Fibroblast of skin of left quadriceps (primary cell): ENCODE measurements at places on chromosomes 6 and 20.

DNA sequence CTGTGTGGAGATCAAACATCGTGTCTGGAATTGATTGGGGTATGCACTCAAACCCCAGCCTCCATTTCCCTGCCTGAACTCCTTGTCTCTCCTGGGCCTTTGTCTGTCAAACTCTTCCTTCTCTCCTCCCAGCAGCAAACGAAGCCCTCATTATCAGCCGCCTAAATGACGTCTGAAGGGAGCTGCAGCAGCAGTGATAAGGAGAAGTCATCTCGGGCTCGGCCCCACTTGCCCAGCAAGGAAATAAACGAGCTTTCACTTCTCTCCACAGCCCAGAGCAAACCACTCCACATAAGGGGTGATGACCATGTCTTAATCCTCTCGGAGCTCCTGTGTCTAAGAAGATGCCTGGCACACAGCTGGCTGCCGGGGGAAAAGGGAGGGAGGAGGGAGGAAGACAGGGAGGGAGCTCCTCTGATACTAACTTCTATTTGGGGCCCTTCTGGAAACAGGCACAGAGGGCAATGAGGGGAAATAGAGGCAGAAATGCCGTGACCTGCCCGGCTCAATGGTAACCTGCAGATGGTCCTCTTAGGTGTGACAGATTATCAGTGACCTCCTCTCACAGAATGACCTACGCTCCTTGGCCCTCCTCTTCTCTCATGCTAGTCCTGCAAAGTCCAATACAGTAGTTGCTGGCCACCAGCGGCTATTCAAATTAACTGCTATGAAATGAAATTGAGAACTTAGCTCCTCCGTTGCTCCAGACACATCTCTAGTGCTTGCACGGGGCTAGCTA, 100.4 kb downstream of the PXDC1 start:
- DNase-seq, result no peak

DNA sequence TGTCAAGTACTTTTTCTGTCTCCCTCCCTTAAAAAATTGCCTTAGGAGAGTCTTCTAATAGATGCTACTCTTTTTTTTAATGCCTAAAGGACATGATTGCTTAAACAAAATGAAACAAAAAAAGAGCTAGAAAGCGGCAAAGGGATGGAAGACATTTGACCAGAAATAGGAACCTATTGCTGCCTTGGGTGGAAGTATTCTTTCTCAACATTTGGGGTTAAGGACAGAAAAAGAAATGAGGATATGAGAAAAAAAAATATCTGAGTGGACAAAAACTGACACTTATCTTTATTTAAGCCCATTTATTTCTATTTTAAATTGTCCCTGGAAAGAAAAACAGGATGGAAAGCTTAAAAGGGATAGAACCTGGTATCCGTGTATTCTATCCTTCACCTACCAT, 664.9 kb upstream of the CITED2 start:
- DNase-seq, result no peak

- DNase-seq, result no peak
Measured at GRCh38 chr6:18350271-18350670, 36.9 kb upstream of the RNF144B start.

- no peak for DNase-seq
Measured at GRCh38 chr6:136546331-136546730, 3.9 kb downstream of the MAP7 start.

DNA sequence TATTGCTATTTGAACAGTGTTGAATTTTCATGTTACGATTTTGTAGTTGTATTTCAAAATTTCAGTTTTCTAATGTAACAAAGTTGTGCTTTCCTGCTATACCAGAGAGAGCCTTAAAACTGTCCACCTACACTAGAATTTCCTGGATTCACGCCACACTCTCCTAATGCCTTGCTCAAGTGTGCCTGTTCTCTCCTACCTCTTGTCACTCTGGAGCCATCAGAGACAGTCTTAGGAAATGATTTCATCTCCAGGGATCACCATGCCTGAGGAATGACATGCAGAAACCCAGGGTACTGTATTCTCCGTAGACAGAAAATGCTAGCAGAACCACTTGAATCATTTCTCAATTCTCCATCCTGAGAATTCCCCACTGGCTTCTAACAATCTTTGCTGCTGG, 667.6 kb downstream of the KIF16B start:
- DNase-seq, result no peak

- DNase-seq, result no peak
Measured at GRCh38 chr6:25700761-25701160, 48.7 kb downstream of the SCGN start.

GRCh38 chr6:52661551-52661950, 9.4 kb upstream of the TMEM14A start:
- DNase-seq, result no peak

GRCh38 chr6:43278524-43279078, 19.5 kb upstream of the SLC22A7 start:
- no peak for DNase-seq

GRCh38 chr20:16476032-16476431, 97.2 kb downstream of the KIF16B start:
- peak; percentile 32 for DNase-seq

- no peak for DNase-seq
Measured at GRCh38 chr6:32718879-32719278, 22.3 kb upstream of the HLA-DQA2 start.

GRCh38 chr6:150979826-150980350, 114.4 kb downstream of the MTHFD1L start:
- DNase-seq, result no peak

- DNase-seq, result no peak
Measured at GRCh38 chr6:149961728-149962425, 1.9 kb upstream of the ULBP1 start.

DNA sequence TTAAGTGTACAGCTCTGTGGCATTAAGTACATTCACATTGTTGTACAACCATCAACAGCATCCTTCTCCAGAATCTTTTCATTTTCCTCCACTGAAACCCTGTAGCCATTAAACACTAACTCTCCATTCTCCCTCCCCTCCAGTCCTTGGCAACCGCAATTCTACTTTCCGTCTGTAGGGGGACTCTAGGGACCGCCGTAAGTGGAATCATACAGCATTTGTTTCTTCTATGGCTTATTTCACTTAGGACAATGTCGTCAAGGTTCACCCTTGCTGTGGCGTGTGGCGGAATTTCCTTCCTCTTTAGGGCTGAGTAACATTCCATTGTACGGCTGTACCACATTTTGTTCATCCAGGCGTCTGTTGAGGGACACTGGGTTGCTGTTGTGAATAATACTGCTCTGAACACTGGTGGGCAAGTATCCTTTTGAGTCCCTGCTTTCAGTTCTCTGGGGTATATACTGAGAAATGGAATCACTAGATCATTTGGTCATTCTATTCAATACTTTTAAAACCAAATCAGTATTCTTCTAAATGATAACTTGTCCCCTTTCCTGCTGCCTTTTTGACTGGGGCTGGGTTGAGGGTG, 50.7 kb downstream of the PPP1R3G start:
- DNase-seq, result no peak

GRCh38 chr6:68638230-68638900, 3.3 kb downstream of the ADGRB3 start:
- no peak for DNase-seq

DNA sequence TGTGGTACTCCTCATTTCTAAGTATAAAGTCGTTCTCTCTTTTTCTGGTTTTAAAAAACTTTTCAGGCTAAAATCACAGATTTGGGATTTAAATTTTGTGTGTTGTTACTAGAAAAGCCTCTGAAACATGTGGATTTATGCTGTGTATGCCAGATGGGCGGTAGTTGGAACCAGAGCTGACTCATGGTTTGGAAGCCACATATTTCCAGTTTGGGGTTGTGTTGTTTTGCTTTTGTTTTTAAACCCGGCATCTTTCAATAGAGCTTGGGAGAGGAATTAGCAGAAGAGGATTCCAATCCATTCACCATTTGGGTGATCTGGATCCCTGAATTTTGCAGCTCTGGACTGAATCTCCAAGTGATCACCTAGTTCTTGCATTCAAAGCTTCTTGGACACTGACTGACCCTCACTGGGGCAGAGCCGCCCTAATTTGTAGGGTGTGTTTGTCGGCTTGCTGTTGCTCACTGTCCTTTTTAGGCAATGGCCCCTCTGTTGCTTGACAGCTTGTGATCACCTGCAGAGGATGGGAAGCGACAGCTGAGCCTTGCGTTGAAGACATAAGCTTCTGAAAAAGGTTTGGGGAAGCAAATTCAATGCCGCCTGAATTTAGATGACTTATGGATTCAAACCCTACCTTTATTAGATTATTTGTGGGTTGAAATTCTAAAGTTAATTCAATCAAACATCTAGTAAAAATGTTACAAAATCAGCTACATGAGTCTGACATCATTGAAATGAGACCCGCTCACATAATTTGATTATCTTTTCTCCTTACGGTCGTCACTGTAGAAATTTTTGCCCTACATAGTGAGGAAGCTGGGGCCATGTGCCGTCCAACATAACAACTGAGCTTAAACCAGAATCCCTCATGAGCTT, 79.9 kb upstream of the CD83 start:
- peak; percentile 55 for DNase-seq

GRCh38 chr20:63394069-63394919, 33.1 kb upstream of the CHRNA4 start:
- DNase-seq, result no peak

GRCh38 chr6:56292505-56293181, 45.3 kb upstream of the COL21A1 start:
- no peak for DNase-seq

DNA sequence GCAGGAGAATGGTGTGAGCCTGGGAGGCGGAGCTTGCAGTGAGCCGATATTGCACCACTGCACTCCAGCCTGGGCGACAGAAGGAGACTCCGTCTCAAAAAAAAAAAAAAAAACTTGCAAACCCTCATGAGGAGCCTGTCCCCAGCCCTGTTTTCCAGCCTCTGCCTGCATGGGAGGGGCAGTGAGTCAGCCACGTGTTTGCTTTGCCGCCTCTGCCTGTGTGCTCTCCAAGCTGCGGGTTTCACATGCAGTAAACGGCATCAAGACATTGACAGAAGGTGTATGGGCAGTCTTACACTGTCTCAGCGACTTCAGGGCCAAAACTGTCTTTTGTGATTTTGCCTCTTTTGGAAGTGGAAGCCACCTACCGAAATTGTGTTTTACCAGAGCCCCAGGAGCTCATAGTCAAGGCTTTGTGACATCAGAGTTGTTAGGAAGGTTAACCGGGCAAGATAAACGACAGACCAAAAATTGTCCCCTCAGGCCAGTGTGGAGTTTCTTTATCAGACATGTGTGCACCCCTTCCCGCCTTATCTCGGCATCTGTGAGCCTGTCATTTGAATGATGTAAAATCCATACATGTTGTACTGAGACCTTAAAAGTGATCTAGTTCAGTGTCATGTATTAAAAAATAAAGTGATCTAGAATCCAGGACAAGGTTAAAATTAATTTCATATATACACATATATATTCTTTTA, 52.9 kb downstream of the RPP40 start:
- DNase-seq, result no peak

GRCh38 chr6:31888276-31889258, 8.9 kb downstream of the EHMT2 start:
- no peak for DNase-seq

DNA sequence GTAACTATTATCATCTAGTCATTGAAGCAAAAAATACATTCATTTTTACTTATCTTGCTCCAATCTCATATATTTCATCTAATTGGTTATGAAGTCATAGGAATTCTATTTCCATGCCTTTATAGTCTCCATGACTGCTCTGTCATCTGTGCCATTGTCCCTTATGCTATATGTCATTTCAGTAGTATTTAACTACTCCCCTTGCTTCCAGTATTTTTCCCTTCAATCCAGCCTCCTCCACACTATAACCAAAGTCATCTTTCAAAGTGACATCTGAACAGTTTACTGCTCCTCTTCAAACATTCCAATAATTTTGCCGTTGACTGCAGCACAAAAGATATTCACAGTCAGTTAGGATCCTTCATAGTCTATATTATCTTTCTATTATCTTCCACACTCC, 216.6 kb upstream of the HS3ST5 start:
- no peak for DNase-seq

DNA sequence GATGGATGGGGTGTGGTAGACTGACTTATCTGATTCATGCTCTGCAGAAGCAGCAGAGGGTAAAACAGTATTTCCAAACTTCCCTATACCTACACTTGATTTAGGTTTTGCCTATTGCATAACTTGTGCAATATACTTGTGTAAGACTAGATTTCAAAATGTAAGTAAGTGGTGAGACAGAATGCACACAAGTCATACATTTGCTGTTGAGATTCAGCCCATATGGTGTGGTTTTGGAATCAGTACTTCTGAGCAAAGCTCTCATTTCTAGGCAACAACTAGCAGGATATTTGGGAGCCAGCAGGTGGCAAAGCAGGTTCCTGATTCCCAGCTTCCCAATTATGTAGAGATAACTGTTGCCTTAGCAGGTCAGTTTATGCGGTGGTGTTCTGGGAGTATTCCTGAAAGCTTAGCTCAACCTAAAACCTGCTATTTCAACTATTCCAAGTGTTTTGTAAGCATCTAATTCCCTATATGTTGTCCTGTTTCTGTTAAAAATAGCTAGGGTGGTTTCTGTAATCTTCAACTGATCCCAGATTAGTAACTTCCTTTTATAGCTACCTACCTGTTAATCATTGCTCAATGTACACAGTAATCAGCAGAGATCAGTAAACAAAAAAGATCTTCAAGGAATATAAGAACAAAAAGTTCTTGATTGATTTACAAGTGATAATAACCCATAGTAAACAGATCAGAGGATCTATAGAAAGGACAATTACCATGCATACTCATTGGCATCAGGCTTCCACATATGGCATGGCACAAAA, 8.5 kb upstream of the FABP7 start:
- DNase-seq, result no peak

- peak; percentile 81 for DNase-seq
Measured at GRCh38 chr6:74657011-74657410, 548.8 kb downstream of the COL12A1 start.

- no peak for DNase-seq
Measured at GRCh38 chr6:138129190-138129589, 22.0 kb upstream of the PERP start.

DNA sequence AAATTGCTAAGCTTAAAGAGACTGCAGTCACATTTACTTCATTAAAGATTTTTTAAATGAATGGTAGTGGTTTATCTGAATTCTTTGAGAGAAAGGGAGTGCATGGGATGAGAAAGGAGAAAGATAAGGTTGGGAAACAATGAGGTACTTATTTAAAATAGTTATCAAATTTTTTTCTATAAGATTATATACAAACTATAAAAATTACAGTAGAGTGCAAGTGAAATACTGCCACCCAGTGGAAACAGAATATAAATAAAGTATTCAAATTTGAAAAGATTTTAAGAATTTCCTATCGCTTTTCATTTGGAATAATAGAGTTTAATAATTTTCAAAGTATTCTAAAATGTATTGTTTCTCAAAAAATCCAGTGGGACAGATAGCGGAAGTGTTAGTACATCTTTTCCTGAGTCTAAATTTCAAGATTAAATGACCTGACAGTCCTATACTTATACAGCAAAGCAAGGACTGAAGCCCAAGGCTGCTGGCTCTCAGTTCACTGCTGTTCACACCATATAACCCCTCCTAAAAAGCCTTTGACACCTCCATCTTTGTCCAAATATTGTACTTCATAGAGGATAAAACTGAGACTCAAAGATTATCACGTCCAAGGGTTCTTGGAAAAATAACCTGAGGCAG, 31.1 kb downstream of the EPM2A start:
- DNase-seq, result no peak

GRCh38 chr20:57310821-57311514, 18.6 kb upstream of the SPO11 start:
- DNase-seq, result no peak

GRCh38 chr6:132505158-132505557, 7.8 kb downstream of the STX7 start:
- no peak for DNase-seq

- no peak for DNase-seq
Measured at GRCh38 chr6:56913285-56914074, 41.4 kb upstream of the BEND6 start.
